ENCODE measurements at places on chromosomes 12 and 14.

DNA sequence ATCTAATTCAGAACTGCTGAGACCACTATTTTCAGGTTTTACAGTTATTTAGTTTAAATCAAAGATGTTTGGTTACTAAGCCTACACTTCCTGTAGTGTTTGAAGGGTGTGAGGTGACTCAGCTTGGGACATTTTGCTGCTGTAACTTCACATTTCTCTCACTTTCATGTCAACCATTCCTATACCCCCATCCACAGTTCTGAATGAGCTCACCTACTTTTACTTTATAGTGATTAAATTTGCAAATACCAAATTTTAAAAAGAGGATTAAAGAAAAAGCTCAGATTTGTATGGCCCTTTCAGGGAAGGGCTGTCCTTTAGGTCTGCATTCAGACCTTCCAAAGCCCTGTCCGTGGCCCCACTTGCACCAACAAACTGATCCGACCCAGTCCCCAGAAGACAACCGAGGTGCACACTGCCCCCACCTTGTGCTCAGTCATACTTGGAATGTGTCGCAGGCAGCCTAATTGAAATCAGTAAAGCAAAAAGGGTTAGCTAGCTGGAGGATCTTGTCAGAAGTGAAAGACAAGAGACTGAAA, 174.4 kb downstream of the MON2 start:
- DNase-seq = no peak

GRCh38 chr12:27589419-27589818, 65.4 kb downstream of the PPFIBP1 start:
- DNase-seq = no peak

DNA sequence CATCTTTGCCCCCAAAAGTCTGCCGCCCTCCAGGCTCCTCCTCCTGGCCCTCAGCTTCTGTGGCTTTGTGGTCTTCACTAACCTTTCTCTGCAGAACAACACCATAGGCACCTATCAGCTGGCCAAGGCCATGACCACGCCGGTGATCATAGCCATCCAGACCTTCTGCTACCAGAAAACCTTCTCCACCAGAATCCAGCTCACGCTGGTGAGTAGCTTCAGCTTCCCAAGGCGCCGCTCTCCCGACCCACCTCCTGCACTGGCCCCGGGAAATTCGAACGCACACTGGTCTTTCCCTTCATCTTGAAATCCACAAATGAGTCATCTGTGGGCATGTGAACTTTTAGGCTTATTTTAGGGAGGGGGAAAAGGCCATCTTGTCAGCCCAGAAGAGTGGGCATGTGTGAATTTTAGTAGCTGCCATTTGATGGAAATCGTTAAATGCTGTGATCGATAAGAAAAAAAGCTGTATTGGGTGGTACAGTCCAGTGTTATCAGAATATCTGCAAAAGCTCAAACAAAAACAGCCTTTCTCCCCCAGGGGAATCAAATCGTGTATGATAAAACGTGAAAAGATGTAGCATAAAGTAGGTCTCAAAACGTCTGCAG, 700 bp downstream of the SLC35E3 start:
- peak; percentile 54 for DNase-seq

DNA sequence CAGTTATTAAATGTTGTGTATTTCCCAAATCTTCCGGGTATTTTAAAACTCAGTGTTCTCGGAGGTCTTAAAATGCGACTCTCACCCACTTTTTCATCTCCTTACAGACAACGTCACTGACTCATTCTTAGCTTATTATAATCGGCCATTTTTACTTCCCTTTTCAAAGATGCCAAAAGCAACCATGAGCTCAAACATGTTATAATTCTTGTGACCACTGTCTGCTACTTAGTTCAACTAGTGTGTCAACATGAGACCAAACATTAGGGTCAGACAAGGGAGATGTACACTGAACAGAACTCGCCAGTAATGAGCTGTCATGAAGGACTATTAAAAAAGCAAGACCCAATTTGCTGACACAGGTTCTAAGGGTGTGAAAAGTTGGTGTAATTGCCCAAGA, 4.2 kb upstream of the GRIP1 start:
- no peak for DNase-seq

GRCh38 chr12:67386869-67387565, 117.9 kb downstream of the CAND1 start:
- DNase-seq = no peak

DNA sequence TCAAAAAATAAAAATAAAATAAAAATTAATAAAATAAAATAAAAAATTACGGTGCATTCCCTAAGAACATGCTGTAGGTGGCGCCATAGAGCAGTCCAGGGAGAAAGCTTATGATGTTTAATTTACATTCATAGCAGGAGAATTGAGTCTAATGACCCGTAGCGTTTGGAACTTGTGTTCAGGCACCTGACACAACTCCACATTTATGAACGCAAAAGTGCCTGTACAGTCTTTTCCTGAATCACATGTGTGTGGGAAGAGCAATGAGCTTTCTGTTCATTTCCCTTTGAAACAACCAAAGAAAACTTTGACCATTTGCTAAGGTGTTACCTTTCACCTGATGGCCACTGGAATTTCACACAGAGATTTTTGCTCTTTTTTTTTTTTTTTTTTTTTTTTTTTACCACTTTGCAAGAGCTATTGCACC, 60.6 kb upstream of the KCNA1 start:
- no peak for DNase-seq

DNA sequence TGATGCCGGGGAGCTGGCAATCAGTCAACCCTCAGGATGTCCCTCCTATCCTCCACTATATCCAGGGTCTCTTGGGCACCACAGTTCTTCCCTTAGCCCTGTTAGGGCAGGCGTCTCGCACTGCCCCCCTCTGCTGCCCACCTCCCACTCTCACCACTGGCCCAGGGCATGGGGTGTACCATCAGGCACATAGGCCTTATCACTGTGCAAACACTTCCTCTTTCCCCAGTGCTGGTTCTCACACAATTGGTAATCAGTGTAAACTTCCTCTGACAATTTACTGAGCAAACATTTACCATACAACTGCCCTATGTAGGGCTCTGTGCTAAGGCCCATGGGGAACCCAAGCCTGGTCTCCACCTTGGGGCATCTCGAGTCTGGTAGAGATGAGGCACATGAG, 20.1 kb upstream of the TMED10 start:
- DNase-seq = no peak

- DNase-seq = no peak
These were observed 12.0 kb downstream of the MEG3 start for GRCh38 chr14:100837805-100838350.

DNA sequence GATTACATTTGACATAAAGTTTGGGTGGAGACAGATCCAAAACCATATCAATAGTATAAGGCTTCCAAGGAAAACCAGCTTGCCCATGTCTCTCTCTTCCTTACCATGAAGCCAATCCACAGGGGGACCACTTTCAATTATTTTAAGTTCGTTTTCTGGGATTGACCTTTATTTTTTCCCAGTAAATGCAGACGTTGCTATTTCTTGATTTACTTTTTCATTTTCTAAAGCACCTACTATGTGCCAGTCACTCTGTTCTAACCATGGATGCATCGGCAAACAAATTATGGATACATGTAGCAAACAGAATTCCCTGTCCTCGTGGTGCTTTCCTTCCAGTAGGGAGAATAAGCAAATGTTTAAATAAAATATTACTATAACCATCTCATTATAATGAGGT, 65.8 kb upstream of the KCNA1 start:
- no peak for DNase-seq

DNA sequence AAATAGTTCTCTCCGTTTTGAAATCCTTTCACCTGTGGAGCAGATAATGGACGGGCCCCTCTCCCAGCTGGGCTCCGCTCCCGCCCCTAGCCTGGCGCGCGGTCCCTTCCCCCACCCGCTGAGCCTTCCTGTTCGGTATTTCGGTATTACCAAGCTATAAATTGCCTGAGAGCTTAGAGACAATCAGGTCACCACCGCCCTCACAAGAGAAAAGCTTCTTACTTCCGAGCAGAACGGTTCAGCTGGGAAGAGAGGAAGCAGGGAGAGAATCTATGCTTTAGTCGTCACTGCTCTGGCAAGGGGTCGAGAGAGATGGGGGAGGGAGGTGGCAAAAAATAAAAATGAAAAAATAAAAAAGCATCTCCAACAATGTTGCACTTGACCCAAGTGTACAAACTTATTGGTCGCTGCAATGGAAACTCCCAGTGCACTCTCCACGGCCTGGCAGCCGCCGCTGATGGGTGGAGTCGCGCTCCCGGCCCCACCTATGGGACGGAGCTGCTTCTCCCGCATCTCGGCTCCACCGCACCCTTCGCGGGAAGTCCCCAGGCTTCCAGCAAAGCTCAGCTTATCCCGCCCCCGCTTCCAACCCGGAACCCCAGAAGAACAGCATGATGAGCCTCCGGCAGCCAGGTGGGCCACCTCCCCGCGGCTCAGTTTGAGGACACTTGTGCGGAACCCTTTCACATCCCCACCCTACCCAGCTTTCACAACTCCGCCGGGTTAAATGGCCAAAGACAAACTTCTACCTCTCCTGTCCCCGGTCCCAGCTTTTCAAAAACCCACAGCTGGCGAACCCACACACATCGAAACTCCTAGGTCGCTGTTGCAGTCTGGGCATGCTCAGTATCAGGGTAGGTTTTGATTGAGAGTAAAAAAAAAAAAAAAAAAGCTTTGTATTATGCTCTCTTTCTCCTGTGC, 832 bp upstream of the SYT1 start:
- no peak for DNase-seq

- DNase-seq = peak; percentile 45
These were observed 77.6 kb upstream of the PRKD1 start for GRCh38 chr14:30005114-30005808.

GRCh38 chr14:52950410-52950897, 396 bp downstream of the FERMT2 start:
- DNase-seq = peak; percentile 67

DNA sequence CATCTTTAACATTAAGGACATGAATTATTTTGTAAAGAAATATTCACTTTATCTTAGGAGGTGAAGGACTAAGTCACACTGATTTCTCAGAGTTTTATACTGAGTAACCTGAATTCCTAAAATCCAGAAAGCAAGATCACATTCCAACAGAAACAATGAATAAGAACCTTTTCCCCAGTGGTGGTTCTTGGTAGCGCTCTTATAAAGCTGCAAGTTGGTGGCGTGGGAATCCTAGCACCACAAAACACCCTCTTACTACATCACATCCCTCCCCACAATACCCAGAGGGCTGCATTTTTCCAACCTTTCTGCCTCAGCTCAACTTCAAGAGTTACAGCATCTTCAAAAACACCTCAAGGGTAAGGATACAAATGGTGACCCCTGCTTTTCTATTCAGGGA, 44.0 kb upstream of the SMUG1 start:
- DNase-seq = no peak

GRCh38 chr12:23534196-23534595, 415.3 kb downstream of the SOX5 start:
- no peak for DNase-seq

- DNase-seq = no peak
These were observed 341.6 kb downstream of the EMP1 start for GRCh38 chr12:13538136-13538535.

DNA sequence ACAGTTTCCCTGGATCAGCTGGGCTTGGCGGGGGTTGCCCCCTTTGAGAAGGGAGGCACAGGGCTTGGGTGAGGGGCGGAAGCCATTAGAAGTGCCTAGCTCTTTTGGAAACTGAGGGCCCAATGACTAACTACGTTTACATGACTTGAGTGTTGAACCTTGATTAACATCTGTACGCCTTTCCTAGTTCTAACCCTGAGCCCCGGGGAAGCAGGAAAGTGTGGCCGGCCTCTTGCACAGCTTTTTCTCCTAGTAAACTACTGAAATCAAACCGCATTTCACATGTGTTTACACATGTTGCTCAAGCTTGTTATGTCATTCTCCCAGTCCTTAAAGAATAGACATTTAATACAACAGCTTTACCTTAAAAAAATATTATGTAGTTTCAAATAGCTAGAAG, 1356.4 kb upstream of the TMEM132C start:
- DNase-seq = no peak

DNA sequence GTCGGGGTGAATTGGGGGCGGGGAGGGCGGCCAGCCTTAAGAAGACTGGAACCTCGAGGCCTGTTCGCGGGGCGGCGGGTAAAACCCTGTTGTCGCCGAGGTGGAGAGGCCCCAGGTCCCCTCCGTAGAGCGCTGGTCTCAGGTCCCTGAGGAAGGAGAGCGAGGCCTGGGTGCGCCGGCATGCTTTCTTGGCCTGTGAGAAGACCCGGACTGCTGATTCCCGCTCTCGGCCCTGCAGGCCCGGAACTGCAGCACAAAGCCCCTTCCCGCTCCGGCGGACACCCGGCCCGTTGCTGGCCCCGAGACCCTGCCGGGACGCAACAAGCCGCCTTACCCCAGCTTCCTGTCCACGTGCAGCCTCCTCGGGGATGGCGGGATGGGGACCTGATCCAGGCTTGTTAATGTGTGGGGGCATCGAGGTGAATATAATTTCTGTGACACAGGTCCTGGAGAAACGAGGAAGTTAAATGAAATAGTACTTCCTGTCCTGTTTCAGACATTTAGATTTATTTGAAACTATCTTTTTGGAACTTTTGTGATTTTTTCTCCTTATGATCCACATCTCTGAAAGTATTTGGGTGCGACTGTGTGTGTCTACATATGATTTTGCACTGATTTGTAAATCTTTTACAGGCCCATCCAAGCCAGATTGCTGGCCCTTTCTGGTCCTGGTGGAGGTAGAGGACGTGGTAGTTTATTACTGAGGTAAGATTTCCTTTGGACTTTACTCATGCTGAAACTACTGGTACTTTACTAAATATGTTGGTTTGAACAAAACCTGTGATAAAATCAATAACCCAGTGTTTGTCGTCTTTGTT, 600 bp downstream of the PNN start:
- no peak for DNase-seq

DNA sequence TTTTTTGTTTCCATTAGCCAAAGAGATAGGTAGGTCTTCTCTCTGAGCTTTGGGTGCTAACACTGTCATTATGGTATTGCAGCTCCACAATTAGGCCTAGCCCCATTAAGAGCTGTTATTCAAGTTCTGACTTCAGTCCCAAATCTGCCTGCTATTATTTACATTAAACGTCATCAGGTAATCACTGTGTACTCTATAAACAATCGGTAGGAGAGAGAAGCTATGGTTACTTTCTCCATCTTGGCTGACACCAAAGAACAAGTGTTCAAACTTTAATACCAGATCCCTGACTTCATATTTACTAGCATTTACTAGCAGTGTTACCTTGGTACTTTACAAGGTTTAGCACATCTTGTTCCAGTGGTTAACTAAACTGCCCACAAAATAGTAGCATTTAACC, 305.1 kb upstream of the GARIN2 start:
- DNase-seq = no peak

DNA sequence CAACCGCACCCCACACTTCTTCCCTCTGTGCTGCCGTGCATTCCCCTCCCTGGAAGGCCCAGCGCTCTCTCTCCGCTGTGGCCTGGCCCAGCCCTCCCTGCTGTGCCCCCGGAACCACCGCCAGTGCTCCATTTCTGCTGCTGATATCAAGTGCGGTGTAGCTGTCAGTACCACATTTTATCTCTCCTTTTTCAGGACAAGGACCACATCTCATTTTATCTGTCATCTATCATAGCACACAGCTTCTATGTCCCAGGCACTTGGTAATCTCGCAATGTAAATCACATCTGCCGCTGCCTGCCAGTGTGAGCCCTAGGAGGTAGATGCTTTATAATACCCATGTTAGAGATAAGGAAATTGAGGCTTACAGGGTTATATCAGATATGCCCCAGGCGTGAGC, 18.3 kb downstream of the IL31 start:
- DNase-seq = no peak
